ENCODE measurements at places on chromosomes 7 and 10.
A peak's percentile ranks its signal among the peaks of the same experiment; 100 is the strongest.

GRCh38 chr7:20283385-20283784, 47.3 kb upstream of the ITGB8 start:
- H3K4me3 ChIP-seq, result no peak overlapping the region
- H3K36me3 ChIP-seq, result no peaks in the 10 kb centered on the region
- no peak for DNase-seq
- H3K4me1 ChIP-seq, result no peaks in the 10 kb centered on the region
- no peak overlapping the region for H3K27ac ChIP-seq

DNA sequence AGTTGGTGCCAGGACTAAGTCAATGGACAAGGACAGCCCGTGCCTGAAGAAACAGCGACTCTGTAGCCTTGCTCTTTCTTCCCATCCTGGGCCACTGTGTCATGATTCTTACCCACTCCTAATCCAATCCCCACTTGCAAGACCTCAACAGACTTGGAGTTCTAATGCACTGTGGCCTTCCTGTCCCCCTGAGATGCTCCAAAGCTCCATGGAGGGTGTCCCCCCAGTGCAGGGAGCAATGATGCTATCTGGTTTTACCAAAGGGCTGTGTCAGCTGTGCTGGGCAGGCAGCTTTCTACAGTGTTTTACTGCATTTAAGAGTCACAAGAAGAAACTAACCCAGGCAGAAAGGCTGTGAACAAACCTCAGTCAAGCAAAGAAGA, 108.1 kb downstream of the PRKAG2 start:
- H3K4me1 ChIP-seq, result peaks cover 58% of the 10 kb centered on the region
- DNase-seq, result no peak
- peak overlapping the region; percentile 73 for H3K27ac ChIP-seq
- H3K4me3 ChIP-seq, result peak overlapping the region; percentile 33
- H3K36me3 ChIP-seq, result peaks cover 6% of the 10 kb centered on the region

DNA sequence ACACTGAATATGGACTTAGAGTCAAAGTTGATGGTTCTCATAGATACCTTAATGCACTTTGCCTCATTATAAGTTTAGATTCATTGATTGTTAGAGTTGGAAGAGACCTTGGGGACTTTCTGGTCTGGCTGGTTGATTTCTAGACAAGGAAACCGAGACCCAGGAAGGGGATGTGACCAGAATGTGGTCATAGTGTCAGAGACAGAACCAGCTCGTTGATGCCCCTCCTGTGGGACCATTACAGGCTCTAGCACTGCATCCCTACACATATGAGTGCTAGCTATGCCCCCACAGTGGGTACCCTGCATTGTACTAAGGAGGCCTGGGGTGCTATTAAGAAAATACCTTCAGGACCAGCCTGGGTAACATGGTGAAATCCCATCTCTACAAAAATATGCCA, 306.6 kb downstream of the CAMK1D start:
- DNase-seq, result no peak
- no peak overlapping the region for H3K4me3 ChIP-seq
- H3K27ac ChIP-seq, result no peak overlapping the region

DNA sequence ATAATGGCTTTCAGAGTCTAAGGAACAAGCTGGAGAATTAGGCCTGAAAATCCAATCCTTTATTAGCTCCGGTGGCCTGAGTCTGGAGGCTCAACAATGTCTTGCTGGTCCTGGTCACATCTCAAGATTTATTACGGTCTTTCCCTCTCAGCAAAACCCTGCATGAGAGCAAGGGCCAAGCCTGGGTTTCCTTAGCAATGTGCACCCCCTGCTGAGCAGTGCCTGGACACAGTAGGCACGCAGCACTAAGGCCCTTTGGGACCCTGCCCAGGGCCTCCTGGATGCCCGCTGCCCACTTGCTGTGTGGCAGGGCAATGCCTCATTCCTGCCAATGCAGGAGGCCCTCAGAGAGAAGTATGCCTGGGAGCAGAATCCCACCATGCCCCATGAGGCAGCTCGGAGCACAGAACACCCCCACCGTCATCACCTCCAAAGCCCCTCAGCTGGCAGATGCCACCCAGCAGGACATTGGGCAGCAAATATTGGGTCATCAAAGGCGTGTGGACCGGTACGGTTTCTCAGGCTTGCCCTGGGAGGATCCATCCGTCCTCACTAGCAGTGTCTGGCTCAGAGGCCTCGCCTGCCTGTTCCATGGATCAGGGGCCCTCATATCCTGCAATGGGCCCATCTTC, 156.4 kb downstream of the OAT start:
- H3K4me1 ChIP-seq, result no peaks in the 10 kb centered on the region
- no peaks in the 10 kb centered on the region for H3K27me3 ChIP-seq
- H3K4me3 ChIP-seq, result no peak overlapping the region
- H3K36me3 ChIP-seq, result no peaks in the 10 kb centered on the region

GRCh38 chr7:121873289-121874194, 581 bp downstream of the PTPRZ1 start:
- no peaks in the 10 kb centered on the region for H3K4me1 ChIP-seq
- DNase-seq, result no peak
- H3K27ac ChIP-seq, result no peak overlapping the region
- peaks cover 7% of the 10 kb centered on the region for H3K27me3 ChIP-seq
- H3K36me3 ChIP-seq, result no peaks in the 10 kb centered on the region

DNA sequence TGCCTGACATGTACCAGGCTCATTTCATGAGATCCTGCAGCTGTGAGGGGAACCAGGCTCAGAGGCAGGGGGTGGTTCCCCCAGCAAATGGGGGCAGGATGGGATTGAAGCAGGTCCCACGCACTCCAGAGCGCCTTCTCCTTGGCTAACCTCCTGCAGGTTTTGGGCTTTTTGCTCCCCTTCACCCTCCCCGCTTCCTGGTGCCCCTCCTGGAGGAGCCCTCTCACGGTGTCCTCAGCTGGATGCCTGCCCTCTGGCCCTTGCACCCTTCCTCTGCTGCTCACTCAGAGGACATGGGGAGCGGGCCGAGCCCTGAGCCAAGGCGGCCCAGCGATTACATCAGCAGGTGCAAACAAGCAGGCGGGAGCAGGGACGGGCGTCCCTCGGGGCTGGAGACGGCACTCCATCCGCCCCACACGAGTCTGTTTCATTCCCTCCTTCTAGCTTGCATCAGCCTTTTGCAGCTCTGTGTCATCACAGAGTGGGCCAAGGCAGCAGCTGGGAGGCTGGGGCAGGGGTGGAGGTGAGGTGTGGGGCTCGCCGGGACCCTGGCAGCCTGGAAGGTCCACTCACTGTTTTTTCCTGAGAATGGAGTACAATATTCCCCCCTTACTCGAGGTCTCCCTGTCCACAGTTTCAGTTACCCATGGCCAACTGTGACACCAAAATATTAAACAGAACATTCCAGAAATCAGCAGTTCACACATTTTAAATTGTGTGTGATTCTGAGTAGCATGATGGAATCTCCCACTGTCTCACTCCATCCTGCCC, 52.7 kb upstream of the SLC29A3 start:
- H3K4me3 ChIP-seq, result no peak overlapping the region
- H3K27ac ChIP-seq, result no peak overlapping the region
- no peak for DNase-seq
- H3K27me3 ChIP-seq, result no peaks in the 10 kb centered on the region

DNA sequence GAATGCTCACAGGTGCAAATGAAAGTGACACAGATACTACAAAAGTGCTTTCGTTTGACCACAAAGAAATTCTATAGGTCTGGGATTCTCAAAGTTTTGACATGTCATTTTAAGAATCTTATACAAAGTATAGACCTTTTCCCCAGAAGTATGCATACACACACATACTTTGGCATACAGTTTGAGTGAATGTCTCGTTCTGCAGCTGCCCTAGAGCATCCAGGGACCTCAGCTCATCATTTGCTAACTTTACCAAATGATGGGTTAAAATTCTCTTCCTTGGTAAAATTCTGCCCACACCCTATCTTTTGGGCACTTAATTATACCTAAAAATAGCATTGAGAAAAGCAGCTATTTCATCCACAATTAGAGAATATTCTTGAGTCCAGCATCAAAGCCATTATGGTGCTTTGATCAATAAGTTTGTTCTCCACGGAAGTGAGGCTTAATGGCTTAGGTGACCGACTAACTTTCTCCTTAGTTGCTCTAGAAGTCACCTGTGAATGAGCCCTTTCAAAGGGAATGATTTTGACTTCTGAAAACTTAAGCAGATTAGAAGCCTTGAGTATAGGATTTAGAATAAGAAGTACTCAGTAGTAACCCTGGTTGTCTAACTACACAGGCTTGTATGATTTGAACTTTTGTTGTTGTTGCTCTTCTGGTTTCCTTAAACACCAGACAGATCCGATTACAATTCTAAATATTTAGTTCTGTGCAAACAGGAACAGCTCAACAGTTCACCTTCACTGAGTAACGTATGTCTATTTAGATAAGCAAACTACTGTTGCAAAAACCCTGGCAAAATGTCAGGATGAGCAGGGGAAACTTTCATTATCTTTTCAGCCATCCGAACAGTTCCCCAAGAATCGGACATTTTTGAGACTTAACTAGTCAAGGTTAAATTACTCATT, 70.6 kb downstream of the CNNM2 start:
- H3K4me3 ChIP-seq, result no peak overlapping the region
- no peaks in the 10 kb centered on the region for H3K27me3 ChIP-seq
- H3K27ac ChIP-seq, result no peak overlapping the region
- no peaks in the 10 kb centered on the region for H3K36me3 ChIP-seq
- H3K4me1 ChIP-seq, result no peaks in the 10 kb centered on the region

GRCh38 chr10:114755537-114755936, 66.0 kb upstream of the FHIP2A start:
- H3K4me3 ChIP-seq, result no peak overlapping the region
- H3K36me3 ChIP-seq, result no peaks in the 10 kb centered on the region
- no peaks in the 10 kb centered on the region for H3K27me3 ChIP-seq

- DNase-seq, result no peak
- H3K4me1 ChIP-seq, result peaks cover 11% of the 10 kb centered on the region
These were observed 41.0 kb upstream of the ZMIZ2 start for GRCh38 chr7:44707558-44708230.

GRCh38 chr7:1070544-1071011, 17.3 kb upstream of the GPER1 start:
- no peak overlapping the region for H3K27ac ChIP-seq
- H3K27me3 ChIP-seq, result peaks cover 4% of the 10 kb centered on the region
- peaks cover 9% of the 10 kb centered on the region for H3K4me1 ChIP-seq
- no peak overlapping the region for H3K4me3 ChIP-seq
- no peaks in the 10 kb centered on the region for H3K36me3 ChIP-seq

- no peaks in the 10 kb centered on the region for H3K36me3 ChIP-seq
- DNase-seq, result no peak
- H3K4me1 ChIP-seq, result peaks cover 9% of the 10 kb centered on the region
- H3K27ac ChIP-seq, result no peak overlapping the region
- no peak overlapping the region for H3K4me3 ChIP-seq
These were observed 78.8 kb upstream of the PRSS1 start for GRCh38 chr7:142670511-142670910.

- H3K36me3 ChIP-seq, result no peaks in the 10 kb centered on the region
- H3K27ac ChIP-seq, result no peak overlapping the region
- no peak overlapping the region for H3K4me3 ChIP-seq
- H3K27me3 ChIP-seq, result peaks cover 5% of the 10 kb centered on the region
- no peaks in the 10 kb centered on the region for H3K4me1 ChIP-seq
These were observed 278.6 kb downstream of the ARHGAP12 start for GRCh38 chr10:31650010-31650409.

GRCh38 chr7:51289623-51290303, 26.8 kb downstream of the COBL start:
- DNase-seq, result no peak
- no peaks in the 10 kb centered on the region for H3K36me3 ChIP-seq
- H3K27me3 ChIP-seq, result no peaks in the 10 kb centered on the region
- H3K27ac ChIP-seq, result no peak overlapping the region

DNA sequence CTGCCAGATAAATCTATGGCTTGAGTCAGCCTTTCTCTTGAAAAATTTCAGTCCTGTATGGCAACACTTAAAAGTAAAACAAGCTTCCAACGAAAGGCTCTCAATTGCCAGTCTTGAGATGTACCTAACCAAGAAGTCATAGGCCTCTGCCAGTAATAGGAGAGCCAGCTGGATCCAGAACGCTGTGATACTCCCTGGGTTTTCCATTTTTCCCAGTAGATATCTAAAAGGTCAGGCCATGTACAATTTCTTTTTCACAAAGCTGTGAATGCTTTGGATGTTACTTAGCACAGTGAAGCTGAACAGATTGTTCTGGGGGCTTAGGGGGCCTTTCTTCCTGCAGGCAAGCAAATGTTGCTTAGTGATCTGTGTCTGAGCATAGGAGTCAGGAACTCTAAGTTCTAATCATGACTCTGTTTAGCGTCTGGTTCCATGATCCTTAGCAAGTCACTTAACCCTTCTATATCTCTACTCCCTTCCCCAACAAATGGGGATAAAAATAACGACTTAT, 86.5 kb downstream of the ARMH3 start:
- H3K36me3 ChIP-seq, result peaks cover 37% of the 10 kb centered on the region
- H3K27me3 ChIP-seq, result no peaks in the 10 kb centered on the region
- no peak overlapping the region for H3K4me3 ChIP-seq
- peaks cover 9% of the 10 kb centered on the region for H3K4me1 ChIP-seq

DNA sequence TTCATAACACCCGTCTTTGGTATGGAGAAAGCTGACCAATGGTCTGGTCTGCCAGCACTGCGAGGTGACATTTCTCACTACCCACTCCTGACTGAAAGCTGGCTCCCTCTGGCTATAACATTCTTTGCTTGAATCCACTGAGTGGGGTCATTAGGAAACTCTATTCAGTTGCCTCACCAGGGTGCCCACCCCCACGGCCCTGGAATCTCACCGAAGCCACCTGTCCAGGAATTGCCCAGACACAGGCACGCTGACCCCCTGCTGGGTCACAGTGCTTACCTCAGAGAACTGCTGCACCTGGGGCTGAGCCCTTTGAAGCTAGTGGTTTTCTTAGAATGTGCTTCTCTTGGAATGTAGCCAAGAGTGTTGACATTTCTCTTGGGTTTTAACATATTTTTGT, 28.6 kb downstream of the HECW1 start:
- no peak overlapping the region for H3K27ac ChIP-seq
- no peaks in the 10 kb centered on the region for H3K4me1 ChIP-seq
- no peak for DNase-seq
- no peaks in the 10 kb centered on the region for H3K36me3 ChIP-seq

DNA sequence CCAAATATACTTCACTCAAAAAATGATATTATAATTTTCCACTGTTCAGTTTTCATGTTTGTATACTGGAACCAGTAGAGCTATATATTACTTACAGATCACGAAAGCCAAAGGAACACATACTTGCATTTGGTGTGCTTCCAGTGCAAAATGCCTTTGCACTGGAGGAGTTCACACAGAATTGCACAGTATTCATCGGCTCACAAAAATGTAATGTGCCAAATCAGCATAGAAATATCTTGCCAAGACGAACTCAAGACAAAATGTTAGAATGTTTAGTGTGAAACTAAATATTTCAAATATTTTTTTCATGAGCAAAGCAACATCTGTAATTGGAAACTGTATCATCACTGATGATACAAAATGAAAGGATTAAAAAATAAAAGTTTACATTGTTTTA, 646.2 kb upstream of the SEMA3D start:
- H3K36me3 ChIP-seq, result no peaks in the 10 kb centered on the region
- H3K27ac ChIP-seq, result no peak overlapping the region
- H3K27me3 ChIP-seq, result no peaks in the 10 kb centered on the region
- no peak overlapping the region for H3K4me3 ChIP-seq

- no peak overlapping the region for H3K4me3 ChIP-seq
- no peak for DNase-seq
- H3K27ac ChIP-seq, result no peak overlapping the region
- no peaks in the 10 kb centered on the region for H3K36me3 ChIP-seq
These were observed 8.4 kb upstream of the TMEM254 start for GRCh38 chr10:80070057-80070456.

Measured in CD4-positive, alpha-beta T cell (primary cell).